Liver (tissue), 10 donors: ENCODE measurements at places on chromosomes 6 and 20. TPM values are rescaled to one million over a fixed set of nuclear protein-coding genes. Genes with fewer than 3 reads are reported as not detected.

Gene TCF15
- not detected for polyA plus RNA-seq

Gene EBF4
- 2.6 TPM for polyA plus RNA-seq

Gene OR2H2
- not detected for polyA plus RNA-seq

Gene BPIFB2
- 1.0 TPM for polyA plus RNA-seq

Gene RIN2
- polyA plus RNA-seq: 3.4 TPM

DNA sequence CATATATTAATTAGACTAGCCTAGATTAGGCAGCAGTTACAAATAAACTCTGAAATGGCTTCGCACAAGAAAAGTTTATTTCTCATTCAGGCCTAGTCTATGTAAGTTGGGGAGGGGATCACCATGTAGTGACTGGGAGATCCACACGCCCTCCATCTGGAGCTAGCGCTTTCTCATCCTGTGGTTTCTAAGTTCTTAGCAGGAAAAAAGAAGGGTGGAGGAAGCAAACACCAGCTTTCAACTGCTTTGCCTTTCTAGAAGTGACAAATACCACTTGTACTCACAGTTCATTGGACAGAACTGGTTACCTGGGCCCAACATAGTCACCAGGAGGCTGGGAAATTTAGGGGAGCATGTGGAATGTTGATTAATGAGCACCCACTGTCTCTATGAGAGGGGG is 46.6 kb downstream of the NDUFAF5 start:
- no peak for DNase-seq
- H3K27me3 ChIP-seq: no peaks in the 10 kb centered on the region
- H3K4me1 ChIP-seq: no peaks in the 10 kb centered on the region
- H3K4me3 ChIP-seq: no peak overlapping the region

GRCh38 chr6:121302882-121303281 is 31.4 kb downstream of the TBC1D32 start:
- H3K4me1 ChIP-seq: no peaks in the 10 kb centered on the region
- no peaks in the 10 kb centered on the region for H3K27me3 ChIP-seq
- H3K27ac ChIP-seq: no peak overlapping the region
- H3K4me3 ChIP-seq: no peak overlapping the region

- no peaks in the 10 kb centered on the region for H3K27me3 ChIP-seq
- no peaks in the 10 kb centered on the region for H3K36me3 ChIP-seq
- H3K4me3 ChIP-seq: no peak overlapping the region
- H3K27ac ChIP-seq: no peak overlapping the region
- no peak for DNase-seq
- H3K4me1 ChIP-seq: no peaks in the 10 kb centered on the region
These were observed 145.5 kb upstream of the RPS6KA2 start for GRCh38 chr6:166772518-166772917.

- no peak for DNase-seq
- no peaks in the 10 kb centered on the region for H3K27me3 ChIP-seq
- no peaks in the 10 kb centered on the region for H3K36me3 ChIP-seq
- no peak overlapping the region for H3K4me3 ChIP-seq
These were observed 598.3 kb upstream of the HS3ST5 start for GRCh38 chr6:114941078-114941477.

GRCh38 chr6:37965964-37966676 is 146.6 kb downstream of the ZFAND3 start:
- H3K4me3 ChIP-seq: no peak overlapping the region
- no peaks in the 10 kb centered on the region for H3K4me1 ChIP-seq
- no peaks in the 10 kb centered on the region for H3K36me3 ChIP-seq
- no peaks in the 10 kb centered on the region for H3K27me3 ChIP-seq
- no peak for DNase-seq

DNA sequence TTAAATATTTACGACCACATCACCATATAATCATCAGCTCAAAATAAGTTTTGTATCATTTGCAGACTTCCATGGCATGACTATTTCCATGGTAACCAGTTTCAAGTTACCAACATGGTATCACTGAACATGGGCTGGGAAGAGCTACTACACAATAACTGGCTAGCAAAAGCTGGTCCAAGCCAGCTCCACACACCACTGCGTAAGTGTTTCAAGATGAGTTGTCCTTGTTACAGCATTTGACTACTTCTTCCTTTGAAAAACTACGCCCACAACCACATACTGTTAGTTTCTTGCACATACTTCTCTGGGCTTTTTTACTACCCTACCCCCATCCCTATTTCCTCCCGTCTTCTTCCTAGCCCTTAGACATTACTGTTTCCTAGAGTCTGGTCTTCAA is 8.5 kb downstream of the CD164 start:
- H3K4me1 ChIP-seq: peaks cover 8% of the 10 kb centered on the region
- no peaks in the 10 kb centered on the region for H3K27me3 ChIP-seq
- H3K36me3 ChIP-seq: peaks cover 57% of the 10 kb centered on the region
- no peak for DNase-seq
- H3K27ac ChIP-seq: no peak overlapping the region

- H3K4me1 ChIP-seq: peaks cover 29% of the 10 kb centered on the region
- H3K36me3 ChIP-seq: no peaks in the 10 kb centered on the region
- no peak for DNase-seq
- no peaks in the 10 kb centered on the region for H3K27me3 ChIP-seq
- H3K4me3 ChIP-seq: no peak overlapping the region
These were observed 21.5 kb downstream of the ACSS1 start for GRCh38 chr20:25036331-25036936.

- H3K4me3 ChIP-seq: no peak overlapping the region
- H3K27me3 ChIP-seq: no peaks in the 10 kb centered on the region
- H3K4me1 ChIP-seq: peaks cover 4% of the 10 kb centered on the region
- no peak for DNase-seq
These were observed 348.1 kb downstream of the CDC5L start for GRCh38 chr6:44735630-44735963.

DNA sequence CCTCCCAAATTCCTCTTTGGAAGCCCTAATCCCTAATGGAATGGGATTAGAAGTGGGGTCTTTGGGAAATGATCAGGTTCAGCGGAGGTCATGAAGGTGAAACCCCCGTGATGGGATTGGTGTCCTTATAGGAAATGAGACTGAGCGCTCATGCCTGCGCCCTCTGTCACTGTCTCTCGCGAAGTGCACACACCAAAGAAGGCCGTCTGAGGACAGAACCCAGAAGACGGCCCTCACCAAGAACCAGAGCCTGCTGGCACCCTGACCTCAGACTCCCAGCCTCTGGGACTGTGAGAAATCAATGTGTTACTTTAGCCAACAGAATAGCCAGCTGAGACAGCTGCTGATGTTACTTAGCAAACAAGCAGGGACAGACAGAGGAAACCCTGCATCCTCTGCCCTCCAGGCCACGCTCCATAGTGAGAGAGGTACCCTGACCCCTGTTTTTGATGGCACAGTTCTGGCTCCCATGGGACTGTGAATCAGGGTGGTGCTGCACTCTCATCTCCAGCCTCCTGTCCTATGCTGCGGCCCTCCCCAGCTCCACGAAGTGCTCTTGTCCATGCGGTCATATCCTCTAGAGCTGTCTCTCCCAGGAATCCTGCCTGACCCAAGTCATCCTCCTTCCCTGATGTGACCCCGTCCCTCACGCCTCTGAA is 369.3 kb downstream of the ZFAND3 start:
- H3K4me3 ChIP-seq: no peak overlapping the region
- H3K36me3 ChIP-seq: no peaks in the 10 kb centered on the region
- H3K27ac ChIP-seq: no peak overlapping the region
- DNase-seq: peak; percentile 21
- no peaks in the 10 kb centered on the region for H3K4me1 ChIP-seq
- H3K27me3 ChIP-seq: no peaks in the 10 kb centered on the region

GRCh38 chr6:143864234-143864633 is at the start of gene ZC2HC1B:
ZC2HC1B (plus strand) TSS chr6:143864474; CDS start chr6:143864540, 66 bp downstream.
- no peak within 1 kb of the TSS for H3K27ac ChIP-seq
- H3K36me3 ChIP-seq: peaks cover 51% of the 10 kb centered on the region
- H3K4me1 ChIP-seq: no peaks in the 10 kb centered on the region
- H3K4me3 ChIP-seq: no peak within 1 kb of the TSS
- no peak for DNase-seq

- peaks cover 4% of the 10 kb centered on the region for H3K4me1 ChIP-seq
- no peak overlapping the region for H3K4me3 ChIP-seq
- H3K27ac ChIP-seq: no peak overlapping the region
These were observed 55.7 kb downstream of the SYTL3 start for GRCh38 chr6:158705386-158706126.

DNA sequence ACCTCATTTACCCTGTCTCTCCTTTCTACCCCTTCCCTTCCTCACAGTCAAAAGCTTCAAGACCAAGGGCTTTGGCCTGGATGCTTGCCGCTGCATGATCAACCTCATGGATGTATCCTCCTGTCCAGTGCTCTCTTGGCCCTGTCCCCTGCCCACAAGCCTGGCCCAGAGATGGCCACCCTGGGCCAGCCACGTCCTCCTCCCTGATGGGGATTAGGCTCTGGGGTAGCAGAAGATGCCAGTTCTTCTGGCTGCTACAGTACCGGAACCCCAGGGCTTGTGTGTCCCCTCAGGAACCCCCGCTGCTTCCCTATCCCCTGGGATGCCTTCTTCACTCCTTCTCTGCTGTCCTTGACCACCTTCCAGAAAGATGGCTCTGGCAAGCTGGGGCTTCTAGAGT is 22.3 kb downstream of the CAPN11 start:
- H3K27ac ChIP-seq: no peak overlapping the region
- no peak overlapping the region for H3K4me3 ChIP-seq
- H3K27me3 ChIP-seq: no peaks in the 10 kb centered on the region
- H3K4me1 ChIP-seq: no peaks in the 10 kb centered on the region
- no peak for DNase-seq
- no peaks in the 10 kb centered on the region for H3K36me3 ChIP-seq

DNA sequence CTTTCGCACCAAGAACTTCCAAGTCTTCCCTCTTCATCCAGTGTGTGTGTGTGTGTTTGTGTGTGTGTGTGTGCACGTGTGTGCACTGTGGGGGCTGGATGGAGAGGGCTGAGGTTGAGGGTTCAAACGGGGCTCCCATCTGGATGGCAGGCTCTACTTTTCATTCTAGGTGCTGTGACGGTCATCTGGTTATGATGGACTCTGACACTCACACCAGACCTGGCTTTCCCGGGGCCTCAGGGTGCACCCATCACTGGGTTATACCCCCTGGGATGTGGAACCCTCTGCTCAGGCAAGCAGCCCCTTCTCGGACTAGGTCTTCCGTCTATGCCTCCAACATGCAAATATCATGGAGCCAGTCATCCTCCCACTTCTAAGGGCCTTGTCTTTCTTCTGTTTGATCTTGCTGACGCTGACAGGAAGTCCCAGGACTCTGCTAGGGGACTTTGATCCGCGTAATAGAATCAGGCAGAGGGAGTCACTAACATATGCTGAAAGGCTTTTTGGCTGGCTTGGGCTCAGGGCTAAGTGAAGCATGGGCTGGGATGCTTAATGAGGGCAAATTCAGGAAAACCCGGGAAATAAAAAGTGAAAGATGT is 313.6 kb downstream of the CDC5L start:
- H3K4me1 ChIP-seq: no peaks in the 10 kb centered on the region
- no peaks in the 10 kb centered on the region for H3K27me3 ChIP-seq
- peak; percentile 9 for DNase-seq
- no peak overlapping the region for H3K4me3 ChIP-seq
- no peaks in the 10 kb centered on the region for H3K36me3 ChIP-seq
- no peak overlapping the region for H3K27ac ChIP-seq

GRCh38 chr6:143601504-143601903 is 76.3 kb upstream of the PHACTR2 start:
- DNase-seq: no peak
- H3K27me3 ChIP-seq: no peaks in the 10 kb centered on the region

DNA sequence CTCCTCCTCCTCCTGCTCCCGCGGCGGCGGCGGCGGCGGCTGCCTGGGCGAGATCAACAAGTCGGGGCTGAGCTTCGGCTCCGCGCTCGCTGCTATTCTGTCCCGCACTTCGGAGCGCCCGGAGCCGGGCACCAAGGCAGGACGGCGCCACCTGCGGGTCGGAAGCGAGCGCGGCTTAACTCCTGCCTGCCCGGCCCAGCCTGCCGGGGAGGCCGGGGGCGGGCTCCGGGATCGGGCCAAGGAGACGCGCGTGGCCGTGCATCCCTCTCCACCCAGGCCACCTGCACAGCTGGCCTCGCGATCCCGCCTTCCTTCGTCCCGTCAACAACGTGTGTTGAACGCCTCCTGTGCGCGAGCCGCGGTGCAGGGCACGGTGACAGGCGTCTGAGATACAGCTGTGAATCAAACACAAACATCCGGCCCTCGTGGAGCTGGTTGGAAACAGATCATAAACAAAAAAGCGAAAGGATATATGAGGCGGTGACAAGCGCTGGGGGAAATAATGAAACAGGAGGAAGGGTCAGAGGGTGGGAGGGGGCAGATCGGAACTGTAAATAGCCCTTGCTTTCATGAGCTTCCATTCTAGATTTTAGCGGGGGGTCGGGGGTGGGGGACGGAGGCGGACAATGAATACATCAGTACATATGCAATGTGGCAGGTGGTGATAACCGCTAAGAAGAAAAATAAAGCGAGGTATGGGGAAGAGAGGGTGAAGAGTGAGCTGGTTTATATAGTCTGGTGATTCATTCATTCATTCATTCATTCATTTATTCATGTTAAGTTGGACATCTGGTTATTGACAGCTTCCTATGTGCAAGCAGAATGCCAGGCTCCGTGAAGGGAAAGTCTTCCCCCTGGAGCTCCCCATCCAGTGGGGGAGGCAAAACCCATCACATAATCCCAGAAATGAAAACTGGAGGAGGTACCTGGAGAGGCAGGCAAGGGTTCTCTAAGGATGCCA is 2.0 kb upstream of the KCNB1 start:
- H3K4me1 ChIP-seq: peaks cover 13% of the 10 kb centered on the region
- H3K27me3 ChIP-seq: no peaks in the 10 kb centered on the region
- DNase-seq: peak; percentile 67
- H3K27ac ChIP-seq: no peak overlapping the region
- H3K36me3 ChIP-seq: no peaks in the 10 kb centered on the region

- DNase-seq: no peak
- H3K36me3 ChIP-seq: no peaks in the 10 kb centered on the region
- no peak overlapping the region for H3K27ac ChIP-seq
These were observed 37.9 kb downstream of the SLC24A3 start for GRCh38 chr20:19250346-19250745.

DNA sequence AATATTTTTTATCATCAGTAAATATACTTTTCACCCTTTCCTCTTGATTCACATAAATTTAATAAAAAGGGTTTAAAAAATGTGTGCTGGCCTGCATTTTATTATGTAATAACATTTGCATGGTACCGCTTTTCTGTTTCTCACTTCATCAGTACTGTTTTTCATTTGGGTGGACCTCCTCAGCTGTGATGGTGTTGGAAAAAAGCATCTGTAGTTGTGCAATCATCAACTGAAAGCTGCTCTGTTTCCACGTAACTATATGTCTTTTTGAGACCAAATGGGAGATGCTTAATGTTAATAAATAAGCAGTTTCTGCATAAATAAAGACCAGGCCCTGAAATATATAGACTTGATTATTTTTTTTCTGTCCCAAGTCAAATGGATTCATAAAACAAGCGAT is 31.6 kb upstream of the CENPW start:
- no peak for DNase-seq
- H3K4me1 ChIP-seq: no peaks in the 10 kb centered on the region
- H3K27me3 ChIP-seq: no peaks in the 10 kb centered on the region

GRCh38 chr20:40508821-40509220 is 180.2 kb downstream of the MAFB start:
- no peaks in the 10 kb centered on the region for H3K36me3 ChIP-seq
- no peak overlapping the region for H3K27ac ChIP-seq
- DNase-seq: no peak

GRCh38 chr6:34317172-34317477 is 68.3 kb upstream of the SMIM29 start:
- peaks cover 3% of the 10 kb centered on the region for H3K4me1 ChIP-seq
- H3K27ac ChIP-seq: no peak overlapping the region
- DNase-seq: no peak
- H3K4me3 ChIP-seq: no peak overlapping the region
- no peaks in the 10 kb centered on the region for H3K36me3 ChIP-seq
- H3K27me3 ChIP-seq: no peaks in the 10 kb centered on the region
